Mesothelial cell of epicardium (in vitro differentiated cells): ENCODE measurements at places on chromosomes 12 and 14. TPM values are rescaled to one million over a fixed set of nuclear protein-coding genes. Genes with fewer than 3 reads are reported as not detected.

NFATC4 gene
- 291 to 298 TPM (median 292 TPM) in 3 replicates for total RNA-seq

CPNE6 gene
- total RNA-seq = not detected in 3 replicates

TAS2R7 gene
- total RNA-seq = 0.20 to 0.40 TPM (median 0.20 TPM) in 3 replicates

SYCP3 gene
- 0.14 to 0.16 TPM (median 0.16 TPM) in 3 replicates for total RNA-seq

ERP27 gene
- 55.2 to 60.4 TPM (median 58.1 TPM) in 3 replicates for total RNA-seq

SIX1 gene
- total RNA-seq = 0.16 to 0.47 TPM (median 0.24 TPM) in 3 replicates

CD163 gene
- total RNA-seq = 0.22 to 0.38 TPM (median 0.36 TPM) in 3 replicates
